RCC 7860 (cell line): ENCODE measurements at places on chromosomes 2 and 18.

GRCh38 chr2:102172745-102173144 is 14.1 kb upstream of the IL1RL2 start:
- DNase-seq = no peak

- no peak for DNase-seq
Observed at GRCh38 chr18:26618135-26618534, 69.8 kb upstream of the KCTD1 start.

DNA sequence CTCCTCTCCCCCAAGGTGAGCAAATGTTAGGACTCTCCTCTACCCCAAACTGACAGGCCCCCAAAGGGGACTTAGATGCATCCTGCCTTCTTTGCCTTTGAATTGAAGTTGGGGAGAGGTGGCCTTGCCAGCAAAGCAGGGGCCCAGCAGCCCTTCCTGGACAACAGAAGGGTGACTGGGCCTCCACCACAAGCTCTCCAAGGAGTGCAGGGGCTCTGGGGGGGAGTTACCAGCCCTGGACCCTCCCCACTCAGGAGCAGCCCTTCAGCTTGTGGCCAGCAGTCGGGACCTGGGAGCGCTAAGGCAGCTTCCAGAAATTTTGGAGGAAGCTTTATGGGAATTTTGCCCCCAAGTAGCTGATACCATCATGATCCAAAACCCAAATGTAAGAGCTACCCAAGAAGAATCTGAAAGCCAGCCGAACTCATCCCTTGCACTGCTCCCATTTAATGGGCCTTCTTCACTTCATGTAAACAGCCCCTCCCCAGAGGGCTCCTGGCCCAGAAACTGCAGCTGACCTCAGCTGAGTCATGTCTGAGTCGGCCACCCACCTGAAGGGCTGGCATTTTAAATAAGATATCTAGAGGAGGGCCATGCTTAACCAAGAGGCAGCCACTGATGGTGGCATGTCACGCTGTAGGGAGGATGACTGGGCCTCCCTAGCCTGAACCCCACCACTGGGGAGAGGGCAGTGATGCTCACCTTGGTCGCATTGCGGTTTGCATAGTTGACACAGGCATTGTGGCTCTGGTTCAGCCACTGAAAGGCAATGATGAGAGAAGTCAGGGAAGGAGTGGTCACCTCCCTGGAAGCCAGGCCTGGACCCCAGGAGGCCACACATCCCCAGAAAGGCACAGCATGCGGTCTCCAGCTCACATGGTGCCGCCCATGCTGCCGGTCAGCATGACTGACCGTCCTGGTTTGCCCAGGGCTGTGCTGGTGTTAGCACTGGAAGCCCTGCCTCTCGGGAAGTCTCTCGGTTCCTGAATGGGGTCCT is 71.5 kb downstream of the SFXN5 start:
- peak; percentile 55 for DNase-seq

GRCh38 chr2:152094014-152094413 is 4.8 kb downstream of the CACNB4 start:
- no peak for DNase-seq

GRCh38 chr18:42707080-42707479 is 408.4 kb downstream of the RIT2 start:
- no peak for DNase-seq

GRCh38 chr2:53087262-53087873 is 680.2 kb upstream of the CHAC2 start:
- peak; percentile 36 for DNase-seq

DNA sequence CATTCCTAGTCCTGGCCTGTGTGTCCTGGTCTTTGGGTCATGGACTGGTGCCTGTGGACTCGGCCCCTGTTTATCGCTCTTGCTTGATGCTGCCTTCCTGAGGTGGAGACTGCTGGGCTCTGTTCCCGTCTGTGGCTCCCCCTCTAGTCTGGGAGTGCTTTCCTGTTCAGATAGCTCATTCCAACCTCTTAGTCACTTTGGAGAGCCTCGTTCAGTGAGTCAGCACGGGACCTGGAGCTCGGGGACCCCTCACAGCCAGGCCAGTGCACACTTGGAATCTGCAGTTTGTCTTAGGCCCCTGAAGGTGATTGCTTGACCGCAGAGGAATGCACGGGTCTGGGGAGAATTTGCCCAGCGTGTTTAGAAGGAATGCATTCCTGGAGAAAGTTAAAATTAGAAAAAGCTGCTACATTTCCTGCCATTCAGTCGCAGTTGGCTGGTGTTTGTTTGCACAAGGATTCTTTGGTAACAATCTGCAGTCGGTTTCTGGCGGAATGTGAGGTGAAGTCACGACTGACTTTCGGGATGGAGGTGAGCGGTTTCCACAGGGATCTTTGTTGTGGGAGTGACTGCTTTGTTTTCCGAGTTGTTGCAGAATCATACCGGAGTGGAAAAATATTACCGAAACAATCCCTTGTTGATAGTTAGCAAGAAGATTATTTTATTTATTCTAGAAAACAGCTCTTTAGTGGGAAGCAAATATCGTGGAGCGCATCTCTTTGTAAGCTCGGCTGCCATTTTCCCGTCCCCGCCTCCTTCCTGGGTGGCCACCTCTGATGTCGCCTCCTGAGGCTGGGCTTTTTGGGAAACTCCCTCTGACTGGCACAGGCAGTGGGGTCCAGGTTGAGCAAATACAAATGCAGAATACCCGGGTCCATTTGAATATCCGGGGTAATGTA is 29.6 kb downstream of the SH3BP4 start:
- DNase-seq = peak; percentile 100

DNA sequence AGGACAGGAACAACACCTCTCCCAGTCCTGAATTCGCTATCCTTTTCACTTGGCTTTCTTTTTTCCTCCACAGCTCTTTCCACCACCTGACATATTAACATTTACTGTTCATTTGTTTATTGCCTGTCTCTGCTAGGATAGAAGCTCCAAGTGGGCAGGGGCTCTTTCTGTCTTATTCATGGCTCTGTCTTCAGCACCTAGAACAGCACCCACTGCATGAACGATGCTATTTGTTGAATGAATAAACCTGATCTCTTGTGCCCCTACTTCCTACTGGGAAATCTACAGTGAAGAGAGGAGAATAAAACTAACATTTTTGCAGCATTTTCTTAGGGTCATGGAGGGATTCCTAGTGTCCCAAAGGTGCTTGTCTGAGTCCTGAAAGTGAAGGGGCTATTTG is 24.4 kb upstream of the GAREM2 start:
- no peak for DNase-seq

GRCh38 chr18:54222922-54223567 is 1.4 kb downstream of the MBD2 start:
- DNase-seq = no peak
